ENCODE measurements at places on chromosomes 2 and 18. TPM values are rescaled to one million over a fixed set of nuclear protein-coding genes. Genes with fewer than 3 reads are reported as not detected.

DNA sequence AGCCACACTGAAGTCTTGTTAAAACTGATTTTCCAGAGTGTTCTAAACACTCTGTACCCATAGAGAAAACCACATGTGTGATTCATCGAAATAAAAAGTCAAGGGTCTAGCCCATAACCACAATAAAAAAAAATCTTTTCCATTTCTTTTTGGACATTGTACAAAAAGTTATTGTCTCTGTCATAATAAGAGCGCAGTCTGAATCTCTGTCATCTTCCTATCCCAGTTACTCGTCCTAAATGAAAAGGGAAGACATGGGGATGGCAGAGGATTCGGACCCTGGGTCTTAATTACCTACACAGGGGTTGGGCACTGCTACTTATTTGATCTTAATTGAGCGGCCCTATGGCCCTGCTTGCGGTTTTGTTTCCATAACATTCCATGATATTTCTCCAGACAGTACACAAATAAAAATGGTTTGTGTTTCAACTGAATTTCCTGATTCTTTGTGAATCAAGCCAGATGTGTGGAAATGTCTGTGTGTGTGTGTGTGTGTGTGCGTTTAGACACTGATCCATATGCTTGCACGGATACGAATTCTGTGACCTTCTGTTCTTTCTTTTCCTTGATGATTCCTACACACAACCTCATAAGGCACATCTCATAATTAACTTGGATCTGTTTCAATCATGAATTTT is 133.4 kb upstream of the SPATS2L start:
- H3K4me3 ChIP-seq = no peak overlapping the region
- H3K4me1 ChIP-seq = peaks cover 3% of the 10 kb centered on the region
- H3K27ac ChIP-seq = no peak overlapping the region

DNA sequence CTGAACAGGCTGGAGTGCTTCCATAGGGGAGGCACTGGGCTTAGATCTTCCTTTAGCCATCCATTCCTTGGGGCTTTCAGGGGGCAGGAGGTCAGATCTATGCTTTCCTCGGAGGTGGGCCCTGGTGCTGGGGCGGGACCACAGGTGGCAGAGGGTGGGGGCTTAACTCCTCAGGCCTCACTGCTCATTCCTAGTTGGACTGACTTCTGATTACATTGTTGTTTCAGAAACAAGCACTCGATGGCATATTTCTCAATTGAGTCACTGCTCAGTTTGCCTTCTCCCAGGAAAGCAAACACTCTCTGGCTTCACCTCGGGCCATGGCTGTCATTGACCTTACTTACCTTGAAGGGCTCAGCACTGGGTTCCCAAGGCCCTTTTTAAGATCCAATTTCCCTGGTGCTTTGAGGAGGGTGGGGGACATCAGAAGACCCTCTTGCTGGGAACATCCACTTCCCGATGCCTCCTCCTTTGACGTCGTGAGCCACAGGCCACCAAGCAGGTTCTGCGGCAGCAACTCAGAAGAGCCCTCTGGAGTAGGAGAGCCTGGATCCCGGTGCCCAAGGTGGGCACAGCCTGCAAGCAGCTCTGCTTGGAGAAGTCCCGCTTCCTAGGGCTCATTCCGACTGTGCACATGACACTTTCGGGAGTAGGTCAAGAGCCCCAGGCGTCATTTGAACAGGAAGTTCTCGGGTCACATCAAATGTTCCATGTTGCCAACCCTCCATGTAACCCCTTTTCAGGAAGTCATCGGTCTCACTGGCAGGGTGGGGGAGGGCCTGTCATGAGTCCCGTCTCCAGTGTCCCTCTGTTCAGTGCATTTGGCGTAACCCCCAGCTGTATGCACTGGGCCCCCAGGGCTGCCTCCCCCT is 40.6 kb downstream of the SDC1 start:
- H3K4me1 ChIP-seq = no peaks in the 10 kb centered on the region
- DNase-seq = no peak
- H3K27me3 ChIP-seq = peaks cover 4% of the 10 kb centered on the region
- no peak overlapping the region for H3K4me3 ChIP-seq
- no peak overlapping the region for H3K27ac ChIP-seq
- H3K36me3 ChIP-seq = no peaks in the 10 kb centered on the region

The STARD6 gene
- not detected for total RNA-seq

The RANBP2 gene
- 42.4 TPM for total RNA-seq

DNA sequence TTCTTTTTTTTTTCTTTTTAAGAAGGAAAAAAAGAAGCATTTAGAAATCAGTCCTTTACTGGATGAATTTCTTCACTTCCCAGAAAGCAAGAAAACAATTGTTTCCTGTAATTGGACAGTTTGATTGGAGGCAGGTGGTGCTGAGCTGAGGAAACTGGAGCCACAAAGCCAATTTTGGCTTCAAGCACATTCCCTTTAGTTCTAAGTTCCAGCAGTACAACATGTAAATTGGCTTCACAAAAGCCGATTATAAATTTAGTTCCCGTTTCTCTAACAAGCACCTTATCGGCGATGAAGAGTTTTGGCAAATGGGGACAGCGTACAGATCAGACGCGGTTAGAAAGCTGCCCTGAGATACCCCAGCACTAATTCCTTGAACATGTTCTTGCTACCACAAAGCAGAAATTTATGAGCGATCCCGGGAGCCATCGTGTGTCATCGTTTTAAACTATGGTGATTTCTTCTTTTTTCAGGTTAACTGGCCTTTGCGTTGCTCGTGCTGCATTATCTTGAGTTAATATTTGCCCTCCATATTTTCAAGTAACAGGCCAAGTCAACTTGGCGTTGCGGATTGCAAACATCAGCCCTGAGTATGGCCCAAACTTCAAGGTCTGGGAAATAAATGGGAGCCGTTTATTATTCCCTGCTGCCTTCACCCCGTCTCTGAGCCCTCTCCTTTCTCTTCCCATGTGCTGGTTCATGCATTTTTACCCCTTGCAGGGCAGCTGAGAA is 190.4 kb upstream of the ID2 start:
- no peak for DNase-seq
- H3K36me3 ChIP-seq = peaks cover 7% of the 10 kb centered on the region
- H3K4me1 ChIP-seq = peaks cover 62% of the 10 kb centered on the region
- H3K27me3 ChIP-seq = no peaks in the 10 kb centered on the region
- H3K4me3 ChIP-seq = no peak overlapping the region
